ENCODE measurements at places on chromosomes 7 and 10. TPM values are rescaled to one million over a fixed set of nuclear protein-coding genes. Genes with fewer than 3 reads are reported as not detected.

DNA sequence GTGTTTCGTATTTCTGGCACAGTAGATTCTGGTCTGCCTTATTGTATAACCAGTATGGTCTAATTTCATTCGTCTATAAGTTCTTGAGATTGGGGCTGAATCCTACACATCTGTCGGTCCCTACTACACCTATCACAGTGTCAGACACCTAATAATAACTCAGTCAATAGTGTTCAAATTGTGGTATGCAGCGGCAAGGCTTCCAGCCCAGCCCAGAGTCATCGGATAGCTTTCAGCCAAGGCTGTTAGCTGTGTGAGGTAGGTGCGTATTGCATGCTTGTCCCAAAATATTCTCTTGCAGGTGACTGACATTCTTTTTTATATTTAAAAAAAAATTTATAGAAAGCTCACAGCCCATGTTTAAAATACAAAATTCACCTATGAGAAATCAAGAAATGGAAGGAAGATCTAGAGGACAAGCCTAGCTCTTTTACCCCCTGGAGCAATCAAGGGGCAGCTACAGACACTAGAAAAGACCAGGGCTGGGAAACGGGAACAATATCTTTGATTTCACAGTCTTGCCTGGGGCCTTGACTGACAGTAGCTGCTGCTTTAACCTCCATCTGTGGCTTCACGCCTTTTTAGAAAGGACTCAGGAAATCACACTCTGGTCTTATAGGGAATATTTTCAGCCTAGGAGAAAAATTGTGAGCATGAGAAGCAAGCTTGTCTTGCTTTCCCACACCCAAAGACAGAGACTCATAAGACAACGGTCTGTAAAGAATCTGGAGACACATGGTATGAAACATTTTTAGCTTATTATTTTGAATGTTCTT, 9.5 kb upstream of the ASB4 start:
- no peak for DNase-seq

GRCh38 chr7:49892481-49892880, 119.0 kb downstream of the VWC2 start:
- no peak for DNase-seq

- DNase-seq: no peak
These were observed 136.4 kb downstream of the CDC14C start for GRCh38 chr7:49060743-49061142.

DNA sequence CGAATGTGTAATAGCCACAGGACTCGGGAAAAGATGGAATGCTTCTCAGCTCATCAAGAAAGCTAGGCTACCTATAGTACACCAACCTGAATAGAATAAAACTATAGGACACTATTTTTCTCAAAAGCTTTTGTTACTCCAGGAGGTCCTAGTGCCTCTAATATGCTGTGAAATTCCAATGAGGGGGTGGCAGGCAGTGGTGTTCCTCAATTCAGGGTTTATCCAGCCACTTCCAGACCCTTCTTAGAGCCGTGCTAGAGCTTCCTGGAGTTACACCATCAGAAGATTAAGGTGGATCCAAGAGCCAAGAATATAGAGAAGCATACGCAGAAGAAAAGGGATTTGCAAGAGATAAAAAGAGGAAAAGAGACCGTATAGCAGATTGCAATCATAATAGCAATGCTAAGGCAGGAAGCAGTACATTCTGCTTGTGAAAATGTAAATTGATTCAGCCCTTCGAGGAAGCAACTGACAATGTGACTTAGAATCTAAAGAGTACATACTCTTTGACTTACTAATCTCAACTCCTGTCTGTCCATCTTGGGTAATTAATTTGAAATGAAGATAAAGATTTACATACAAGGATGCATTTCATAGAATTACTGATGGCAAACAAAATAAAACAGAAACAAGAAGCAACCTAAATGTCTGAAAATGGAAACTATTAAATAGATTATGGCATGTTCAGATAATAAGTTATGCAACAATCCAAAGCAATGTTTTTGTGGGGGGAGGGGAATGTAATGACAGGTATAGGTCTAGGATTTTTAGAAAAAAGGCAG, 2.1 kb downstream of the ST8SIA6 start:
- DNase-seq: no peak

DNA sequence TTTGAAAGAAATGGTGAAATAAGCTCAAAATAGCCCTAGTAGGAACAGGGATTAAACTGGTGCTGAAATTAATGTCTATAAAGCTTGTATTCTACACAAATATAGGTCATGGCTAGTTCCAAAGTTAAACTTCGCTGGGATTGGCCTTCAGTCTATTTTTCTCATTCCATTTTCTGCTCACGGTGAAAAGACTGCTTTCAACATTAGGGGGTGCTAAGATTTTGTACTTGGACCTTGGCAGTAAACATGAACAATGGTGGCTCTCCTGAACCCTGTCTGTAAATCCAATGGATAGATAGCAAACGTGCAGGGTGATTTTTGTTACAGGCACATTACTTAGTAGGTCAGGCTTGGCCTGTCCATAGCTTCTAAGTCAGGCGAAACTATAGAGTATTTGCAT, 36.0 kb upstream of the RSU1 start:
- no peak for DNase-seq

GRCh38 chr7:87687653-87688254, 59.6 kb downstream of the RUNDC3B start:
- DNase-seq: no peak

SPDYE6 gene
- not detected for polyA plus RNA-seq

DNA sequence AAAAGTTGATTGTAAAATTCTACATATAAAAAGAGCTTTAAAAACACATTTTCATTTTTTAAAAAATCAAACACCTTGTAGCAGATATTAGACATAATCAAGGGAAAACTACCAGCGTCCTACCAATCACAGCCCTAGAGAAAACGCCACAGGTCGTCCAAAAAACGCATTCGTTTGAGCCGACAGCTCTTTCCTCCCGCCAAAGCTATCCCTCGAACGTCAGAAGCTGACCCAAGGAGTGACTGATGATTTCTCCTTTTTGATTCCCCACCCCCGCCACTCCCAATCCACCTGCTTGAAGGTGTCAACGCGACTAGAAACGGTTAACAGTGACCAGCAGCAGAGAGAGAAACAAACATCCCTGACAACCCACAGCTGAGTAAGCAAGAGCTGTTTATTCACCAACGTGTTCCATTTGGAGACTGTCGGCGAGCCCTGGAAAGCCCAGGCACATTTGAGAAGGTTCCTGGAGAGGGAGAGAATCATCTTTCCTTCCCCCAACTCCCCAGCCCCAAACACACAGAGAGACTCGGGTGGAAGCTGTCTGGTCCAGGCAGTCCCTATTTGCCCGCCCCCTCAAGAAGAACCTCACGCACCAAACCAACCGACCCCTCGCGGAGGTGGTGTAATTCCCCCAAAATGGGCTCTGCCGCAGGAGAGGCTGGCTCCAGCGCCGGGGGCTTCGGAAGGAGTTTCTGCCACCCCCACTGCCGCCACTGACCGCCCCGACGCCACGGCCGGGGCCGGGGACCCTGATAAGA, 622 bp downstream of the CPEB3 start:
- DNase-seq: peak; percentile 78

All from stomach (tissue), 19 donors.